Activated T-helper 2 cell treated with anti-CD3 and anti-CD28 coated beads, Interferon-gamma antibody, Interleukin-2, Interleukin-4, amounts not matched to agents 10 μg/mL and 5 μg/mL and 100 μg/mL, durations not matched to agents 14 hours and 24 hours and 36 hours (primary cell): ENCODE measurements at places on chromosomes 3 and 15.

DNA sequence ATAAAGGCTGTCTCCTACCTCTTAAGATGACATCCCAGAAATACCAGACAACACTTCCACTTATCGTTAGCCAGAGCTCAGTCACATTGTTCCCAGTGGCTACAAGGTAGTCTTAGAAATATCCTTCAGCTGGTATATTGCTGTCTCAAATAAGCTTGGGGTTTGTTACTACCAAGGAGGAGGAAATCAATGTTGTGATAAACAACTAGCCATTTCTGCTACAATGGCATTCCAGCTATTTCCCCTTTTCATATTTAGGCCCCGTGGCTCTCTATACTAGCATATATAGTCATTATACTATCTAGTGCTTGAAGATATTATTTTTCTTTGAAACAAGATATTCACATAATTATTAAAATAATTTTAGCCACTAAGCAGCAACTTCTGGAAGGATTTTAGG is 56.5 kb downstream of the VPS8 start:
- DNase-seq: no peak

DNA sequence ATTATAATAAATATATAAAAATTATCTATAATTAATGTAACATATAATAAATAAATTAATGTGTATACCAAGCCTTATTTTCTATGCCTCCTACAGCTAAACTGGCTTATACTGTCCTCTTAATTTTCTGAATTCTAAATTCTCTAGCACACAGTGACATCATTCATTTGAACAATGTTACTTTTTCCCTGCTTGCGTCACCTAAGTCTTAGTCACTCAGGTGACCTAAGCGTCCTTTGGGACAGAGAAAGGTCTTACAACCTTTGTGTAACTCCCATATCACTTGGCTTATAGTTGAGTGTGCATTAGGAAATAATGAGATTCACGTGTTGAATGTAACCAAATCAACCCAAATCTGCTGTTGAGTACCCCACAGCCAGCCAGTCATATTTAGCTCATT is 48.5 kb upstream of the KCNMB2 start:
- no peak for DNase-seq

DNA sequence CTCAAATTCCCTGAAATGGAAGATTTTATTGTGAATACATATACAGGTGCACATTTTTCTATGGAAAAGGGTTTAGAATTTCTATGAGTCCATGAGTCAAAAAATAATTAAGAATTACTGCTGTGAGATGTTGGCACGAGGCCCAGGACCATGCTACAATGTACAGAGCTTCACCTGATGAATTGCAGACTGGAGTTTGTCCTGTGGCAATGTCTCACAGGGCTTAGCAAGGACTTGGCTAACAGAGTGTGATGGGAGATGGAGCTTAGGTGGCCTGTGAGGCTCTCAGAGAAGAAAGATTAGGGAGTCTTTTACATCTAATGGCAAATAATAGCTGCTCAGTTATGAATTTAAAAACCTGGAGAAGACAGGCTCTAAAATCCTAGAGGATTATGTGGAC is 219.5 kb upstream of the CBLB start:
- DNase-seq: no peak

- no peak for DNase-seq
Observed at GRCh38 chr3:155766206-155766605, 21.3 kb upstream of the PLCH1 start.

- no peak for DNase-seq
Observed at GRCh38 chr3:112056451-112056929, 22.0 kb downstream of the TMPRSS7 start.

DNA sequence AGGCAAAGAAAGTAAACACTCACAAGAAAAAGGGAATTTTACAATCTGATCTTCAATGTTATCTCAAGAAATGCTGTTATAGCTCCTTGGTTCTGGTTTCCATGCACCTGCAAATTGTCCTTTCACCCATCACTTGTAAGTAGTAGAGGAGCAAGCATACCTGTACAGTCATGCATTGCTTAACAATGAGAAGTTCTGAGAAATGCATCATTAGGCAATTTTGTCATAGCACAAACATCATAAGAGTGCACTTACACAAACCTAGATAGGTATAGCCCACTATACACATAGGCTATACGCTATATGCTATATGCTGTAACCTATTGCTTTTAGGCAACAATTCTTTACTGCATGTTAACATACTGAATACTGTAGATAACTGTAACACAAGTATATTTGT is 672.3 kb downstream of the FHIT start:
- no peak for DNase-seq

- no peak for DNase-seq
Observed at GRCh38 chr3:62128051-62128450, 245.3 kb downstream of the FEZF2 start.

- no peak for DNase-seq
Observed at GRCh38 chr15:83063551-83063950, 3.5 kb downstream of the BTBD1 start.

DNA sequence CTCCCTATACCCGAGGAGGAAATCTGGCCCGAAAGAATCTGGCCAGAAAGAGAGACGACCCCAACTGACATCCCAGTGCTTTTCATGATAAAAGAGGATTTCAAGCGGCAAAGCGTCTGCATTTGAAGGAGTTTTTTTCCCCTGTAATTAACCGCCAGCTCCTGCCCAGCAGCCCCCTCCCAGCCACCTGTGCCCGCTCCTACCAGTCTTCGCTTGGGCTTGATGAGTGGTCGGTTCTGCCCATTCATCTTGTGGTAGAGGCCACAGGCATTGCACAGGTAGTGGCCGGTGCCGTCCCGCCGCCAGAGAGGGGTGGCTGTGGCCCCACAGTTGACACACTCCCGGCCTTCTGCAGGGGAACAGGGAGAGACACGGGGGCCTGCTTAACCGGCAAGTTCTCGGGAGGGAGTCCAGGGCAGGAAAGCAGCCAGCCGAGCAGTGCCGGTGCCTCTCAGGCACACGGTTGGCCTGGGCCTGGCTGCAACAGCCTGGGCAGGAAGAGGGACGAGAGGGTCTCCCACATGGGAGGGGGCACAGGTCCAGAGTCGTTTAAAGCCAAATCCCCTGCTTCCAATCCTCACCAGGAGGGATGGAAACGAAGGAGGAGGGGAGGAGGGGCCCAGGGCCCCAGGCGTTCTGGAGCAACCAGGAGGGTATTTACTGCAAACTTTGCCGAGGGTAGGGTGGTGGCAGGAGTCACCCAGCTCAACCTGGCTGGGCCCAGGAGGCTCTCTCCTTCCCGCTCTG is 9.2 kb downstream of the GATA2 start:
- DNase-seq: no peak

- DNase-seq: no peak
Observed at GRCh38 chr3:151410891-151411559, 26.5 kb upstream of the P2RY12 start.

DNA sequence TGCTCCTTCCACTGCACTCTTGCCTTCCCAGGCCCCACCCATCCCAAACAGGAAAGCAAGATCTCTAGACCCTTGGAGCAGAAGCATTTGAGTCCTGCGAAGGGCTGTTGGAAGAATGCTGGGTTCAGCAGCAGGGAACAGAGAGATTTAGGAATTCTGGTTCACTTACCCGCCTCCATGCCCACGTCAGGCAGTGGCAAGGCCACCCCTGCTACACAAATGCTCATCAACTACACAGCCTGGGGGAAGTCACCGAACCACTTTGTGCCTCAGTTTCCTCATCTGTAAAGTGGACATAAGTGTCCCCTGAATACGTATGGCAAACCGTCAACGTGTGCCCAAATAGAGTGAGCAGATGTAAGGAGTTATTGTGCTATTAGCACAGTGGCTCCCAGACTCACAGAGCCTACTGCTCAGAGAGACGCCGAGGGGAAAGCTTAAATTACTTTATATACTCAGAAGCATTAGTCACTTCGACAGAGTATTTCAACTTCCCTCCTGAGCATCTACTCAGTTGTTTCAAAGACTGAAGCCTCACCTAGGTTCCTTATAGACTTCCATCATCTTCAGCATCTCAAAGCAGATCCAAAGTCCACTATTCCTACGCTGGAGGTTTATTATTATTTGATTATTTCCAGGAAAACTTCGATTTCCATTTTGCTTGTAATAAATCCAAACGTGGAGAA is 905 bp downstream of the HOMER2 start:
- no peak for DNase-seq

DNA sequence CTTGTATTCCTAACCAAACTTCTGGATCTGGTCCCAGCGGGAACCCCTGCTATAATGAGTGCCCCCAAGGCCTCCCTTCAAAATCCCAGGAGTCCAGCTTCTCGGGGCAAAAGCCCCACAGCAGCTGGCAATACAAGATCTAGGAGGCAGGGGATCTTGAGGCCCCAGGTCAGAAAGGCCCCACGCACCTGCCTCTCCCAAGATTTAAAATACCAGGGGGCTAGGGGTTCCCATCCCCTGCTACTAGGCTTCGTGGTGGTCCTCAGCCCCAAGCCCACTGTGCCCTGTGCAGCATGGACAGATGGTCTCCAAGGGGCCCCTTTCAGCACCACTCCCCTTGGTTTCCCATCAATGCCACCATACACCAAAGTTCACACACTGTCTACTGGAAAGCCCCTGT is 15.8 kb upstream of the CYP11A1 start:
- no peak for DNase-seq

DNA sequence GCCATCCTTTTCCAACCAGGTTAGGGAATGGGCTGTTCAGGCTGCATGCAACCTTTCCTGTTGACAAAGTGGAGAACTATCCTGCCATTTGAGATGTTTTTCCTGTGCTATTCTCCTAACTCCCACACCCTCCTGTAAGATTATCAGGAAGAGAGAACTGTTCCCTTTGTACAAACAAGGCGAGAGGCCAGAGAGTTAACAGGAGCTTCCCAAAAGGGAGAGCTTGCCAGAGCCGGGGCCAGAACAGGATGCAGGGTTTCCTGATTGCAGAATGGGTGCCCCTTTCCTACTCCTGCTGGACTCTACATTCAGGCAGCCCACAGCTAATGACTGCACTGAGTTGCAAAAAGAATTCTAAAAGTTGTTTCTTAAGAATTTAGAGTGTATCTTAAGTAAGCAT is 17.1 kb downstream of the PML start:
- no peak for DNase-seq

- DNase-seq: no peak
Observed at GRCh38 chr3:95627697-95628096, 1186.7 kb upstream of the EPHA6 start.

DNA sequence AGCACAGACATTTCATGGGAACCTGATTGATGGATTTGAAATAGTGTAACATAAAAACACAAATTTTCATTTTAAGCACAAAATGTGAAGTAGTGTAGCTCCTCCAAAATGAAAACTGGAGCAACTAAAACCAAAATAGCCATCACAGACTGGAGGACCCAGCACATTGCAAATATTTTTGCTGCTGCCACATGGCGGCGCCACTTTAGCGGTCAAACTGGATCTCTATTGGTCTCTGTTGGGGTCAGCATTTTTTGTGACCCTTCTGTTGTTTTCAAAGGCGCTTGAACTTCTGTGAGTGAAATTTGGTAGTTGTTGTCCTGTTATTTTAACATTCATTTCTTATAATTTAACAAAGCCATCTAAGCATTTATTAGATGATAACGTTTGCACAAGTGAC is 259.9 kb downstream of the IL20RB start:
- no peak for DNase-seq

DNA sequence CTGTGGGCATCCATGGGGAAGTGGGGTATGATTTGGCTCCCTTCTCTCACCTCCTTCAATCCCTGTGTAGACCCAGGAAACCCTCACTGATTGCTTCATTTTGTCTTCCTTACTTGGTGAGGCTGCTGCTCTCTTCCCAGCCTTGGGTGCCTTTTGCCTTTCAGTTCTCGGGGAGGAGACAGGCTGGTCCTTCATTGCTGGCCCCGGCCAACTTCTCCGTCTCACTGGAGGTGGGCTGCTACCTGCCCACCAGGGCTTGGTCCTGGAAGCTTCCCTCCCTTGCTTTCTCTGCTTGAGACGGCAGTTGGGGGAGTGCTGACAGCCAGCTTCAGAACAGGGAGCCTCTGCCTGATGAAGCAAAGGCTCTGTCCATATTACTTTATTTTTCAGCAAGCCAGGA is 4.7 kb downstream of the FOXL2 start:
- DNase-seq: no peak

DNA sequence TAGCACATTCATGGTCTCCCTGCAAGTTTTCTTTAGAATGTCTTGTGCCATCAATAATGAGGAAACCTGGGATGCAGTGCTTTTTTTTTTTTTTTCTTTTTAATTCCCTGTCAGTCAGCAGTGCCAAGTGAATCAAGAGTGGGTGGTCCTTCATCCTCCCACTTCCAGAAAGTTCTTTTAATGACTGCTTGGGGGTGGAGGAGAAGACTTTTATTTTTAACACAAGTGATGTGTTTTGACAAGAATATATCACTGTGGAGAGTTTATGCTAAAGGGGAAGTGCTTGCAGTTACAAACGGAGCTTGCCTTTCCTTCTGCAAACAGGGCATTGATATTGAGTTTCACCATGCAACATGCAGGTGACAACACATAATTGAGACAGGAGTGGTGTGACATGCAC is 69.7 kb downstream of the CACNA2D3 start:
- DNase-seq: no peak

- DNase-seq: no peak
Observed at GRCh38 chr3:189292667-189293484, 121.1 kb downstream of the TPRG1 start.

DNA sequence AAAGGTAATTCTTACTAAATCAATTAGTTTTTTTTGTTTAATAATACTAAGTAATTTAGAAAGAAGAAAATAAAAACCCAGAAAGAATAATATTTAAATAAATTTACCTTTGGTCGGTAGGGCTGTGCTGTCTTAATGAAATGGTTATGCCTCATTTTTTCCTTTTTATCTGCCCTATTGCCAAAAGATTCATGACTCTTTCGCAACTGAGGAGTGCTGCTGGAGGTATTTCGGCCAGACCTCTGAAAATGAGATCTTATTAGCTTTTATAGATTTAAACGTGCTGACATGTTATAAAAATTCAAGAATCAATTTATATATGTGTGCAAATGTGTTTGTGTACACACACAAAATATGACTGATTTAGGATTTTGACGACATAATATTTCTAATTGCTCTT is 67.1 kb upstream of the USP50 start:
- DNase-seq: no peak

- DNase-seq: peak; percentile 11
Observed at GRCh38 chr3:98732286-98733052, 30.7 kb upstream of the ST3GAL6 start.

- no peak for DNase-seq
Observed at GRCh38 chr3:39748002-39748401, 61.4 kb upstream of the MYRIP start.

DNA sequence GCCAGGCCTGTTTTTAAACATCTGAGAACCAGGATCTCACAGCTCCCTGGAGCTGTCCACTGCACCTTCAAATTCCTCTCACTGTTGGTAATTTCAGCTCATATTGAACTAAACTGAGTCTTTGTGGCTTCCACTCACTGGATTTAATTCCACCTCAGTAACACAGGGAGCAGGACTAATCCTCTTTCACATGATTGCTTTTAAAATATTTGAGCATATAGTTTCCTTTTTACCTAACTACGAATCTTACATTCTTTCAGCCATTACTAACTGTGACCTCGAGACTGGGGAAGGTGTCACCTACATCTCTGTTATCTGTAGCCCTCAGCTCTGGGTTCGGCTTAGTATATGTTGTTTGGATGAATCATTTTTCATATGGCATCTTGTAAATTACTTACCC is 194.3 kb upstream of the C2CD4B start:
- DNase-seq: no peak

GRCh38 chr15:41564286-41564959 is 5.4 kb downstream of the TYRO3 start:
- no peak for DNase-seq
